NCI-H510A treated with DMSO at 0.1 percent for 48 hours (cell line): ENCODE measurements at places on chromosomes 3 and 15.

- no peak for DNase-seq
Measured at GRCh38 chr3:39933986-39934693, 124.7 kb downstream of the MYRIP start.

GRCh38 chr15:58457466-58457965 lies 25.7 kb downstream of the LIPC start:
- no peak for DNase-seq

DNA sequence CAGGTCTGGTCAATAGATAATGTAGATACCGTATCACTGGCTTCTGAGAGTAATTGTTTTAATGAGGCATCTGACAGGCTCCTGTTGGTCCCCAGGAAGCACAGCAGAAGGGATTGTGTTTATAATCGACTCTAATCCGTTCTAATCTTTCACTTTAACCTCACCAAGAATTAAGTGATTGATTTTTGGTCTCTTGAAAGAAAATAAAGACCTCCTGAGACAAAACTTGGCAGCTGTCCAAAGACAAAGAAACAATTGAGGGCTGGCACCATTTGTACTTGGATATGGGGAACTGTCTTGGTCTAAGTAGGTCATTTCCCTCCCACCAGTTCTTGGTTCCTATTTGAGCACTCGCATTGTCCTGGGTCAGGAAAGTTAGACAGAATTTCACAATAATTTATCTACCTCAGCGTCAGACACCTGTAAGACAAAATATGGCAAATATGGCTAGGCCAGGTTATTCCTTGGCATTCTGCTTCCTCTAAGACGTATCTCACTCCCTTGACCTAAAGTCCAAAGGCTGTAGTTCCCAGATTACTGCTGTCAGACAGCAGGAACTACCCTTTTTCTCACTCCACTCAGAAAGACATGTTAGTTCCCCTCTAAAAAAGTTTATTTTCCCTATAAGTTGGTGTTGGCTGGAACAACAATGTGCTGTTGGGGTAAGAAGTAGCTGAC lies 22.7 kb upstream of the CD96 start:
- DNase-seq = no peak

GRCh38 chr3:194079702-194080172 lies 56.2 kb upstream of the HES1 start:
- DNase-seq = no peak

- no peak for DNase-seq
Measured at GRCh38 chr15:91881569-91882297, 28.2 kb downstream of the SLCO3A1 start.

DNA sequence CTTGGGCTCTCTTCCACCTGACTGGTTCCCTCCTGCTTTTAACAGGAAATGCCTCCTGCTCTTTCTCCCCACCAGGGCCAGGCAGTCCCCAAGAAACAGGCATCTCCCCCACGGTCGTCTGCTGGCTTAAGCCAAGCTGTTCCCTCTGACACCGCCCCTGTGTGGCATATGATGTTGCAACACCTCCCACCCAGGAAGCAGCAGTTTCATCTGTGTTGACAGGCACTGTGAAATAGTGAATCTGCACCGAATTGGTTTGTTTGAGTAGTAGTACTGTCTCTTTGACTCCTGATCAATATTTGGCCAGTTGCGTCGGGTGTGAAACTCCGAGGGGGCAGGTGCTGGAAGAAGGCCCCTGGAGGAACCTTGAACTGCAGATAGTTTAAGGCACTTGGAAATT lies 188.8 kb downstream of the FEZF2 start:
- no peak for DNase-seq

DNA sequence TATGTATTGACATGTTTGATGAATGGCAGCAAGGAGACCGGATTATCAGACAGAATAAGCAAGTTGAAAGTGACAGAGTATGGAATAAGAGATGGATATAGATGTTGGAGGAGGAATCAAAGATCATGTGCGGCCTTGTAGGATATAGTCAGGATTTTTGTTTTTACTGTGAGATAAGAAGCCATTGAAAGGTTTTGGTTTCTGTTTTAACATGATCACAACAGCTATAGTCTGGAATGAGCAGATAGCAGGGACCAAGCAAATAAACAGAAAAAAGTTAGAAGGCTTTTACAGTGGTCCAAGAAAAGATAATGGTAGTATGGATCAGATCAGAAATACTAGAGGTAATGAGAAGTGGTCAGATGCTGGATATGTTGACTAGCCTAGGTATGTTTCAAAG lies 52.6 kb downstream of the SLC12A6 start:
- no peak for DNase-seq

- DNase-seq = no peak
Measured at GRCh38 chr3:41125258-41125657, 74.0 kb upstream of the CTNNB1 start.

- DNase-seq = no peak
Measured at GRCh38 chr3:89227634-89228033, 120.2 kb downstream of the EPHA3 start.

GRCh38 chr3:197335428-197336132 lies 37.2 kb upstream of the DLG1 start:
- DNase-seq = no peak

DNA sequence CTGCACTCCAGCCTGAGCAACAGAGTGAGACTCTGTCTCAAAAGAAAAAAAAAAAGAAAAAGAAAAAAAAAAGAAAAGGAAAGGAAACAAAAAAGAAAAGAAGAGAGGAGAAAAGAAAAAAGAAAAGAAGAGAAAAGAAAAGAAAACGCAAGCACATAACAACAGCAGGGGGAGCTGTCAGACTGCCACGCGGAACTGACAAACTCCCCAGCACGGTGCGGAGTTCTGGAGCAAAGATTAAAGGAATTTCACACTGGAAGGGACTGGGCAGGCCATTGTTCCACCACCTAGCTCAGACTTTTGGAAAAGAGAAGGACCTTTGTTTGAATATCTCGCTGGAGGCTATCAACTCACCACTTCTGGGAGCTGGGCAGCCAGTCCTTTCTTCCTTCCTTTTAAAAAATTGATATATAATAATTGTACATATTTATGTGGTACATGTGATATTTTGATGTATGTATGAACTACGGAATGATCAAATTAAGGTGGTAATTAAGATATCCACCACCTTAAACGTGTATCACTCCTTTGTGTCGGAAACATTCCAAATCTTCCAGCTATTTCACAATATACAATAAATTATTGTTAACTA lies 40.5 kb downstream of the DPPA2 start:
- DNase-seq = peak; percentile 26

- DNase-seq = no peak
Measured at GRCh38 chr15:86690566-86690965, 610.9 kb downstream of the AGBL1 start.

DNA sequence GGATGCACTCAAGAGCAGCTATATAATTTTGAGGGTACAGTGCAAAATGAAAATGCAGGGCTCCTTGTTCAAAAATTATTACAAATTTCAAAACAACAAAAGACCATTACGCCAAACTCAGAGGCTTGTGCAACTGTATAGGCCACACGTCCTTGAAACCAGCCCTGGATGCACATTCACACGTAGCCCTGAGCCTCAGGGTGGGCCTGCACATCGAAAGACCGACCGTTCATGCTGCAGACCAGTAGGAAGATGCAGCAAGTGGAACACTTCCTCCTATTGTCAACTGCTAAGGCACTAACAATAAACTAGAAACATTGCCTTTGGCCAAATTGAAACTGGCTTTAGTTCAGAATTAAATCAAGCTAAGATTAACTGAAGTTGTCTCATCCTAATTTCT lies 174.7 kb downstream of the SHOX2 start:
- no peak for DNase-seq

GRCh38 chr15:29018120-29018805 lies 132.5 kb downstream of the APBA2 start:
- DNase-seq = peak; percentile 61

- no peak for DNase-seq
Measured at GRCh38 chr3:37718632-37719031, 143.0 kb upstream of the CTDSPL start.

GRCh38 chr3:99253963-99254355 lies 352.5 kb upstream of the DCBLD2 start:
- no peak for DNase-seq

DNA sequence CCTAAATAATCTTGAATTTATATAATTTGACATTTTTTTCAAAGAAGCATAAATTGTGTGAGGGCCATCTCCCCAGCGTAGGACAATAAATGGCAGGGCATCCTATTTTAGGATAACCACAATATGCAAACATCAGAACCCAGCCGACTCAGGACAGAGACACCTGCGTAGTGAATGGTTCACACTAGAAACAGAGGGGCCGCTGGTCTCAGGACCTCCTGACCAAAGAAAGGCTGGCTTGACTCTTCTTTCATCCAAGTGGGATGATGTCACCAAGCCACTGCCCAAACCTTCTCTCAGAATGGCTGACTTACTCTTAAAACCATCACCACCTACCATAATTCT lies 162.1 kb downstream of the FOXP1 start:
- DNase-seq = no peak

DNA sequence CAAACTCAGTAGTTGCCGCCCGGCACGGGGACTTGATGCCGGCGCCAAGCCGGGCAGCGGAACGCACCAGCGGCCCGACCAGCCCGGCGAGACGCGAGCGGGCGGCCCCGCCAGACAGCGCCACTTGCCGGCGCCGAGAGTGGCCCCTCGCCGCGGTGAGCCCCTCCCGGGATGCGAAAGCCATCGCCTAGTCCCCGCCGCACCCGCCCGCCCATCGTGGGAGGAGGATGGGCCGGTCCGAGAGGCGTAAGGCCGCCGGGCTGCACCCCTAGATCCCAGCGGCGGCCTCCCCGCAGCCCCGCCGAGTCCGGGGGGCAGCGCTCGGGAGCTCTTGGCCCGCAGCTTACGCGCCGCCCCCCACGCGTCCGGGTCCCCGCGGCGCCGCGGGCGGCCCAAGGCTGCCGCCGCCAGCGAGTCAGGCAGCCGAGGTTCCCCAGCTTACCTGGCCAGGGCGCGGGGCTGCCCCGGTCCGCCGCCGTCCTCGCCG lies 609 bp downstream of the GOLGA8A start:
- no peak for DNase-seq

DNA sequence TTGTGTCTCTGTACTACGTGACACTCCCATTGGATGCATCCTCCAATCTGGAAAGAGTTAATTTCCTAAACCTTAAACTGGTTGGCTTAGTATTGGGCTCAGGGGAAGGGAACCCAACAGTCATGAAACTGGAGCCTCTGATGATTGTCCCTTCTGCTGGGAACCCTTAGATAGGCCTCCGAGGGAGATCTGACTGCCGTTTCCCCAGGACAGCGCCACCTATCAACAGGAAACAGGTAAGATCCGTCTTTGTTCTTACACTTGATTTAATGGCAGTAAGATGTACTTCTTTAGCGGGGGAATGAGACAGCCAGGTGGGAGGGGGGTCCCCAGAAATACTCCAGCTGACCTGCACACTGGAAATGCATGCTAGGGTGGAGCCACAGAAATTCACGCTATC lies 1749.6 kb downstream of the SI start:
- no peak for DNase-seq

DNA sequence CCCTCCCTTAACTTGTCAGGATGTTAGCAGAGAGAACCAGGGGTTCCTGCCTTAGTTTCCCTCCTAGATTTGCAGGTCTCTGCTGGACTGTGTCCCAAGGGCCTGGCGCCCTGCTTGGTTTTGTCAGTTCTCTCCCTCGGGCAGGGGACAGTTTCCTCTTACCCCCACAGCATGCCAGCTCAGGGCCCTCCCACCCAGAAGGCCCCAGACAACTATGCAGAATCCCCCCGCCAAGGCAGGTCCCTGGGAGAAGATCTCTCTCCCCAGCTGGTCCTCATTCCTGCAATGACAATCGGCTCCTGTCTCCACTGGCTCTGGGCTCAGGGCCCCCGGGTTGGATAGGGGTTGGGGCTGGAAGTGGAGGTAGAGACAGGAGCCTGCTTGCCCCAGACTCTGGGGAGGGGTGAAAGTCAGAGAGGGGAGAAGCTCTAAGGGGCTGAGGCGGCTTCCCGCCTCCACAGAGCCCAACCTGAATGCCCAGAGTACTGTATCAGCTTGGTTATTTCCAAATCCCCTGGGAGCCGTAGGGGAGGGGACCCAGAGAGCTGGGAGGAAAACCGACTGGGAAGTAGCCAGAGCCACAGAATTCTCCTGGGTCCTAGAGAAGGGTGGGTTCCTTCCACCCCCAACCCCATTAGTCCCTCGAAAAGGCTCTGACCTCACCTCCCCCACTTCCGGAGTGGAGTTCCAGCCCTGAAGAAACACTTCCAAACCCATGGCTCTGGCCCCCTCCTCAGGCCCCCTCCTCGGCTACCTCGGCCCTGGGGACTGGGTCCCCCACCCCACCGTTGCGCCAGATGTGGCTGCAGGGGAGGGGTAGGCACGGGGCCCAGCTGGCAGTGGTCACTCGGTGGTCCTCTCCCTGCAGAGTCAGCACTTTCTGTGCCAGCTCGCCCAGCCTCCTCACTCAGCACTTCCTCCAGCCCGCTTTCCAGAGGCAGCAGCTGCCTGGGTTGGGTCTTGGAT lies 3.8 kb upstream of the LOXL1 start:
- no peak for DNase-seq
